GM18507 (cell line): ENCODE measurements at places on chromosomes 5 and 9.

- no peak for DNase-seq
Observed at GRCh38 chr9:109110329-109111021, 9.3 kb downstream of the TMEM245 start.

DNA sequence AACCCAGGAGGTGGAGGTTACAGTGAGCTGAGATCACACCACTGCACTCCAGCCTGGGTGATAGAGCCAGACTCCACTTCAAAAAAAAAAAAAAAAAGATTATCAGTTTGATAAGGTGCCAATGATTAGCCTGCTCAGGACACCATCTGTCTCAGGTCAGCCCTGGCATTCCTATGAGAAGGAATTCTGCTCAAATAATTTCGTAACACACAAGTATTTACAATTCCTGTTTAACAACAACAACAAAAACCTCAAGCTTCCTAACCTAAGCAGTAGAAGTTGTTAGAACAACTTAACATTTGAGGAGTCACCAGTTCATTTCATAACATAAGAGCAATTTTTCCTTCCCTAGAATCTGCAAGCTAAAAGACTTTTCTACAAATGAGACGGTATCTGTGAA lies 85.0 kb downstream of the LHFPL2 start:
- no peak for DNase-seq

GRCh38 chr5:8396246-8396645 lies 527.3 kb downstream of the MTRR start:
- no peak for DNase-seq

DNA sequence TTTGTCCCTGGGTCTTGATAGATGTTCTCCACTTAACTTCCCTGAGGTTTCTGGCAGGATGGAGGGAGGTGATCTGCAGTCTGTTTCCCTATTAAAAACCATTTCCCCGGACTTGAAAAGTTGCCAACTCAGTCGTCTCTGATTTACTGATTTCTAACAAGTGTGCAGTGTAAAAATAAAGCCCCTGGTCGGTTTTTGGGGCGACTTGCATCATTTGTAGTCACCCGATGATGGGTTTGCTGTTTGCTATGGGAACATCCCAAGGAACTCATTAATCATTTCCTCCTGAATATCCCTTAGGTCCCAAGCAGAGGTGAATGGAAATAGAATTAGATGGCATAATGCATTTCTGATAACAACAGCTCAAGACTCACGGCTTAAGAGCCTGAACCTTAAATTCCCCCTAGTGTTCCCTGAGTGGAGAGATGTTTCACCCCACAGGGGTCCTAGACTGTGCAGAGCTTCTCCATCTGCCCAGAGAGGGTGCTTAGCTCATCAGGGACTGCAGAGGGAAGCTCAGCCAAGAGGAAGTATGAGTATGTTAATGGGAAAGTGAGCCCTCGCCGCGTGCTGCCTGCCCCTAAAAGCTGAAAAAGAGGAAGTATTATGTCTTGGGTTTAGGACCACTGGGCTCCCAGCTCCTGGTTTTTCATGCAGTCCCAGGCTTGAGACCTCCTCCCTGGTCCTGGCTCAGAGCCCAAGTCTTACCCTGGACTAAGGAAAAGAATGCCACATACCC lies 115.1 kb upstream of the DAP start:
- no peak for DNase-seq

- no peak for DNase-seq
Observed at GRCh38 chr5:134175921-134176510, 734 bp downstream of the SKP1 start.

GRCh38 chr5:78926252-78926651 lies 58.9 kb downstream of the ARSB start:
- DNase-seq = no peak

GRCh38 chr9:129930743-129931142 lies 95.5 kb downstream of the USP20 start:
- no peak for DNase-seq

DNA sequence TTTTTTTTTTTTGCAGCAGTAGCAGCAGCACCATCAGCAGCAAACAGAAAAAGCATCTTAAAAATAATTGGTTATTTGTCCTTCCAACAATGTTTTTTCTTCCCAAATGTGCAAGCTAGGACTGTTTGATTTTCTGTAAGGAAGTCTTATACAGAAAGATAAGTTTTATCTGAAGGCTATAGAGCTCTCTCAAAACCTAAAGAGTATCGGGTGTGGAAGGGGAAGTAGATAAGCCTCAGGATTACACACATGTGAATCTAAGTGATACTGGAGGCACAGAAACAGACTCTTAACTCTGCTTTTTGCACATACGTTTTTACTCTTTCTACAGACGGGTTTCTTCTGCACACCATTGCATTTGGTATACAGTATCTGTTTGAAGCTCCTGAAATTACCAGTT lies 184.4 kb upstream of the FTMT start:
- no peak for DNase-seq

- DNase-seq = no peak
Observed at GRCh38 chr9:109258481-109259302, 62.2 kb downstream of the EPB41L4B start.

- no peak for DNase-seq
Observed at GRCh38 chr9:89154218-89154617, 24.4 kb downstream of the SHC3 start.

DNA sequence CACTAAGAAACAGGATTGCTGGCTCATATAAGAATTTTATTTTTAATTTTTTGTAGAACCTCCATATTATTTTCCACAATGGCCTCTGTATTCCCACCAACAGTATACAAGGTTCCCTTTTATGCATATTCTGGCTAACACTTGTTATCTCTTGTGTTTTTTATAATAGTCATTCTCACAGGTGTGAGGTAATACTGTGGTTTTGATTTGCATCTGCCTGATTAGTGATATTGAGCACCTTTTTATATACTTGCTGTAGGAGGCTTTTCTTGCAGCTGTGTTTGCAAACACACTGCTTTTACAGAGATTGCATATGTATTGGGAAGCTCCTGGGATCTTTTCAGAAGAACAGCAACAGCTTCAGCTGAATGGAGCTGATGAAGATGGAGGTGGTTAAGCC lies 164.8 kb downstream of the DEPDC1B start:
- no peak for DNase-seq

DNA sequence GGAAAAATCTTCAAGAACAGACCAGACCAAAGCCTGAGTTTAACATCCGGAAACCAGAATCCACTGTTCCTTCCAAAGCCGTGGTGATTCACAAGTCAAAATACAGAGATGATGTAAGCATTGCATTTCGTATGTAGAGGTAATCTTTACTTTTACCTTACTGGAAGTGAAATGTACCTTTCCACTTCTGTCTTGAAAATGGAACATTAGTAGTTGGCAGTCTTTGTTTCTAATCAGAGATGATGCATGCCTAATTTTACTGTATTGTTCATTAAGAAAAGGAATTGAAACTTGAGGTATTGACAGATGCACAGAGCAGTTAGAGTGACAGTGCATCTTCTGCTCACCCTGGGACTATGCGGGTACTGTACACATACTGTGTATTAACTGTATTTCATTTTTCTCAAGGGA lies 34.6 kb downstream of the HABP4 start:
- DNase-seq = peak; percentile 29

- no peak for DNase-seq
Observed at GRCh38 chr9:14535161-14535955, 157.9 kb downstream of the ZDHHC21 start.

GRCh38 chr5:172600571-172600970 lies 40.5 kb upstream of the NEURL1B start:
- DNase-seq = no peak

GRCh38 chr5:123664961-123665360 lies 153.0 kb downstream of the CSNK1G3 start:
- no peak for DNase-seq

DNA sequence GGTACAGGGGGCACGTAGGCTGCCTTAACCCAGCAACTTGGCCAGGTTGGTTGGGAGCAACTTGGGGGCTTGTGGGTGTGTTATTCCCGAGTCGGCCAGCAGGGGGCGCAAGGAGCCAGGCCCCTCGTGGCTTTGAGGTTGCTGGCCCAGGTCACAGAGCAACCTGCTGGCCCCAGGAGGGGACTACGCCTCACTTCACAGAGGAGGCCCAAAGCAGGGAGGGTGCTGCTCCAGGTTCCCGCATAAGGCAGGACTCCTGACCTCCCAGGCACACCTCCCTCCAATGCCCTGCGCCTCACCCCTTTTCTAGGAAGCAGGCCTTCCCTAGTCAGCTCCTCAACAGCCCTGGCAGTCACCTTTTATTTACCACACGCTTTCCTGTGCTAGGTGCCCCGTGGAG lies 18.1 kb downstream of the KYAT1 start:
- peak; percentile 76 for DNase-seq

- DNase-seq = no peak
Observed at GRCh38 chr5:40507095-40507494, 172.6 kb upstream of the PTGER4 start.

DNA sequence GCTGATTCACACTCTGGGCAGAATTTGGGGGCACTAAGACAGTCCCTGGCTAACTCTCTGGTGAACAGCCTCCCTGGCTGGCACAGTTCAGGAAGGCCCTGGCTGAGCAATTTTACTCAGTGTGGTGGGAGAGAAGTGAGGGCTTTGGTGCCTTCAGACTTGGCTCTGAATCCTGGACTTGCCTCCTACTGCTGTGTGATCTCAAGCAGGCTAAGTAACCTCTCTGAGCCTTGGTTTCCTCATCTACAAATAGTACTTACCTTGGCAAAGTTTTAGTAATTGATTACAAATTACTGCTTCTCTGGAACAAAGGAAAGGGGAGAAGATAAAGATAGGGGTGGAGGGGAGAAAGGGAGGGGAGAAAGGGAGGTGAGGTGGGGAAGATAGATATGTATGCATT lies 153.8 kb downstream of the DROSHA start:
- no peak for DNase-seq

- DNase-seq = no peak
Observed at GRCh38 chr9:130780865-130781504, 54.1 kb upstream of the ABL1 start.

- no peak for DNase-seq
Observed at GRCh38 chr5:40402007-40402364, 277.7 kb upstream of the PTGER4 start.

- no peak for DNase-seq
Observed at GRCh38 chr5:100840789-100841188, 62.3 kb downstream of the ST8SIA4 start.

- DNase-seq = no peak
Observed at GRCh38 chr5:6827526-6828219, 114.4 kb downstream of the TENT4A start.

- no peak for DNase-seq
Observed at GRCh38 chr5:84382363-84383295, 2.1 kb downstream of the EDIL3 start.

DNA sequence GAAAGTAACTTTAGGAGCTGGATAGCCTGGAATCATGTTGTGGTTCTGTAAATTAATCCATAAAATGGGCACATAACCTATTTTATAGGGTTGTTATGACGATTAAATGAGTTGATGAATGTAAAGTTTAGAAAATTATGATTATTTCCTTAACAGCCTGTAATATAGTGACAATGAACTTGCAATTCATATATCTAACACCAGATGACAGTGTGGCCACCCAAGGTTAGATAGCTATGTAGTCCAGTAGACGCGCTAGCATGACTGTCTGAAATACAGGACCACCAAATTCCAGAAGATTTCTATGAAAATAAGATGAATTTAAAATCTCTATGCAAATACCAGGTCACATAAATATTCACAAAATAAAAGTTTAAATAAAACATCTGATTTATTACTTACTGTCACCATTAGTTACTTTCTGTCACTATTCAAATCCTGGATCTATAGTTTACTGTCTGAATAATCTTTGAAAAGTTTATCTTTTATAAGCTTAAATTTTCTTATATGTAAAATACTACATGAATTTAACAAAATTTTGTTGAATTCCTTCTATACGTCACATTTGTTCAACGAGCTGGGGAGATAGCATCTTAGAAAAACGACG lies 26.1 kb upstream of the MACIR start:
- peak; percentile 3 for DNase-seq

GRCh38 chr5:178627259-178627598 lies 379 bp upstream of the CLK4 start:
- DNase-seq = no peak

GRCh38 chr9:34572092-34572491 lies 17.4 kb downstream of the CNTFR start:
- DNase-seq = no peak

GRCh38 chr5:149654231-149654630 lies 72.9 kb downstream of the ARHGEF37 start:
- DNase-seq = no peak

DNA sequence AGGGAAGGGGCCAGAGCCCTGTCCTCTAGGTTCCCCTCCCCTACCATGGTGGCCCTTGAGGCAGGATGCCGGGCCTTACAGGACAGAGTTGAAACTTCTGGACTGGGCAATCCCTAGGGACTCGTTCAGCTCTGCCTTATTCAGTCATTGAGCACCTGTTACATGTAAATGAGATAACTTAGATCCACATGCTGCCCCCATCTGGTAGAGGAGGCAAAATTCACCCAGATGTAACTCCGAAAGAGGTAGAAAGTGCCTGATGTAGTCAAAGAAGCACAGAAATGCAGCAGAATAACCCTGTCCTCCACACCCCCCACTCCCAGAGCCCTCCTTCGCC lies 1.5 kb downstream of the GGTA1 start:
- peak; percentile 56 for DNase-seq

- DNase-seq = no peak
Observed at GRCh38 chr5:59648949-59649921, 244.3 kb downstream of the PDE4D start.

- DNase-seq = no peak
Observed at GRCh38 chr9:97819735-97820134, 33.3 kb upstream of the FOXE1 start.

DNA sequence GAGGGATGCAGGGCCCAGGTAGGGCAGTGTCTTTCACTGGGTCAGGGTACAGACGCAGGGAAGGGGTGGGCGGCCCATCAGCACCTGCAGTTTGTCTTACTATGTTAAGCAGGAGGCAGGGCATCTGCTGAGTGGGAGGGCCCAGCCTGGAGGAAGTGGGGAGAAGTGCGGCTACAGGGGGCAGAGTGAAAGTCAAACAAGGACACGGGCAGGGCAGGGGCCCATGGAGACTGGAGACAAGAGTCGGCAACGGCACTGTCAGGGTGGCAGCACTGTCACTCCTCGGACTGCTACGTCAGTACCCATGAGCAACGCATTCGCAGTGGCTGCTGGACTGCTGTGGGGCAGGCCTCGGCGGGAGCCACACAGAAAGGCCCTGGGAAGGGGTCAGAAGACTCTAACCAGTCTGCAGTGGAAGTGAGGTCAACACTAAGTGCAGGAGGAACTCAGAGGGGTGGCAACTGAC lies 19.7 kb downstream of the CAMSAP1 start:
- DNase-seq = no peak

GRCh38 chr5:157046041-157046440 lies 12.9 kb downstream of the HAVCR1 start:
- no peak for DNase-seq

DNA sequence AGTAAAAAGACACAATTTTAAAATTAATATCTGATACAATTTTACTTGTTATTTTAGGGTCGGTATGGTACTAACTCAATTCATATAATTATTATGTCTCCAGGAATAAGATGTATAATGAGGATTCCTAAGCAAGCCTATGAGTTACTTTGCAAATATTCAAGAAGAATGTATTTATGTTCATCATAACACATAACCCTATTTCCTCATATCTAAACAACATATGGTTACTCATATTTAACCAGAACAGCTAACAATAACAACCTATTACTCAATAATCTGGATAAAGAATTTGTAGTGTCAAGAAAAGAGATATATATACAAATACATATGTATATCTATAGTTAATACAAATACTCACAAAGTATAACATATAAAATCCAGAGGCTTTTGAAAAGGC lies 285.9 kb downstream of the ARL15 start:
- no peak for DNase-seq
